ENCODE measurements at places on chromosomes 16 and 17.

GRCh38 chr16:1494711-1495110 lies 1.6 kb downstream of the TELO2 start:
- DNase-seq, result no peak

DNA sequence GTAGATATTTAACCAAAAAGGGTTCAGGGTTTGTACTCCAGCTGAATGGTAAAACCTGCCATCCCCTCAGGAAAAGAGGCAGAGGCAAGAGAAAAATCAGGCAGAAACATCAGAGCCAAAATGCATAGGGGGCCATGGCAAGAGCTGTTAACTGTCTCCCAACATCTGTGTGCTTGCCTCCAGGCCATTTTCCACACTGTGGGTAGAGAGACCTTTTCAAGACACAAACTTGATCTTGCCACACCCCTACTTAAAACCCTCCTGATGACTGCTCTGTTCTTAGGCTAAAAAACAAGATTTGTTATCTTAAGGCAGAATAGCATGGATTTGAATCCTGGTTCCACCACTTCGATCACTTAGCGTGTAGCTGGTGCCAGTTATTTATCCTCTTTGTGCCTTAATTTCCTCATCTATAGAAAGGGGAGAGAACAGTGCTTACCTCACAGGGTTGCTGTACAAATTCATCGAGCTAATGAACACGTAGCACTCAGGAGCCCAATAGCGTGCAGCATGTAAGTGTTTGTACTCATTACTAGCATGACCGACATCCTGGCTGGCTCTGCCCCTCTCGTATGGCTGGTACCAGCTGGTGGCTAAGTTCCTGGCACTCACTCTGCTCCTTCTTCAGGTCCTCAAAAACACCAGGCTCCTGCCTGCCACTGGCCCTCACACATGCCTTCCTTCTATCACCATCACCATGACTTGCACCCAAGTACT lies 25.8 kb downstream of the STAT3 start:
- DNase-seq, result no peak

DNA sequence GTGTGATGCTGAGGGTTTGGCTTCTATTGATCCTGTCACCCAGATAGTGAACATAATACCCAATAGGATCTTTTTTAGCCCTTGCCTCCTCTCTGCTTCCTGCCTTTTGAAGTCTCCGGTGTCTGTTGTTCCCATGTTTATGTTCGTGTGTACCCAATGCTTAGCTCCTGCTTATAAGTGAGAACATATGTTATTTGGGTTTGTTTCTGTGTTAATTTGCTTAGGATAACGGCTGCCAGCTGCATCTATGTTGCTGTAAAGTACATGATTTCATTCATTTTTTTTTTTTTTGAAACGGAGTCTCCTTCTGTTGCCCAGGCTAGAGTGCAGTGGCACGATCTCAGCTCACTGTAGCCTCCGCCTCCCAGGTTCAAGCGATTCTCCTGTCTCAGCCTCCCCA lies 23.0 kb downstream of the DUS2 start:
- no peak for DNase-seq

DNA sequence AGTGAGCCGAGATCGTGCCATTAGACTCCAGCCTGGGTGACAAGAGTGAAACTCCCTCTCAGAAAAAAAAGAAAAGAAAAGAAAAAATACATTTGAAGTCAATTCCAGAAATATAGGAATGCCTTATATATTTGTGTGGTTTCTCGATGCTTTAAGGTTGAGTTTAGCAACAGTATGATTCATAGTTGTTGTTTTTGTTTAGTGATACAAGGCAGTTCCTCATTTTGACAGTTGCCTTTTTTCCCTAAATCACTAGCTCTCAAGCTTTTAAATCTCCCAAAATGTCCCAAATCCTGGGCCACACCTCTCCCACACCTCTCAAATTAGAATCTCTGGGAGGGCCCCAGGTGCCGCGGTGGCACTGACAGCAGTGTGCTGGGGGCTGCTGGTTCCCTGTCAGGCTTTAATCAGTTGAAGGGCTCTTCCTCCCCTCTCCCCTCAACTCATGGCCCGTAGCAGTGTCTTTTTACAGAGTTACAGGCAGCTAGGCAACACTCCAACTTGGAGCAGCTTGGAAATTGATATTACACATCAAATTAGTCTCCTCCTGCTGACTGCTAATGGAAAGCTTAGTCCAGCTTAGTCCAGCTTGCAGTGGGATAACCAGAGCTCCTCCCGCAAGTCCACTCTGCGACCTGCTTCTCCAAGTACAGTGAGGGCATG lies 58.4 kb downstream of the EPN2 start:
- DNase-seq, result no peak

- no peak for DNase-seq
These were observed 87.7 kb upstream of the CCL2 start for GRCh38 chr17:34167354-34167753.

DNA sequence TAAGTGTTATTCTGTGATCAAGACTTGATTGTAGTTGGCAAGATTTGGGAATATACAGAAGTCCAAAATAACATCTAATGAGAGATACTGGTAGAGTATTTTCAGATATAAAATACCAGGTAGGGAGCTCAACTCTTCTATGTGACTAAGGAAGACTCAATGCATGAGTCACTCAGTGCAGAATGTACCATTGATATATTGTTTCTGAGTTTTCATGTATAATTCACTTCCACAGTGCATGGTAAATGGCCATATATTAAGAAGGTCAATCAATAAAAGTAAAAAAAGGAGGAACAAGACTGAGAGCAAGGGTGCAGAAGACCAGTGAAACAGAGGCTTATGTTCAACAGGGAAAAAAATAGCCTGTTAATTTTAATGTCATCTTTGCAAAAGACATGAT lies 1387.9 kb downstream of the CDH8 start:
- DNase-seq, result no peak

GRCh38 chr16:8565498-8565897 lies 24.8 kb downstream of the TMEM114 start:
- DNase-seq, result no peak

DNA sequence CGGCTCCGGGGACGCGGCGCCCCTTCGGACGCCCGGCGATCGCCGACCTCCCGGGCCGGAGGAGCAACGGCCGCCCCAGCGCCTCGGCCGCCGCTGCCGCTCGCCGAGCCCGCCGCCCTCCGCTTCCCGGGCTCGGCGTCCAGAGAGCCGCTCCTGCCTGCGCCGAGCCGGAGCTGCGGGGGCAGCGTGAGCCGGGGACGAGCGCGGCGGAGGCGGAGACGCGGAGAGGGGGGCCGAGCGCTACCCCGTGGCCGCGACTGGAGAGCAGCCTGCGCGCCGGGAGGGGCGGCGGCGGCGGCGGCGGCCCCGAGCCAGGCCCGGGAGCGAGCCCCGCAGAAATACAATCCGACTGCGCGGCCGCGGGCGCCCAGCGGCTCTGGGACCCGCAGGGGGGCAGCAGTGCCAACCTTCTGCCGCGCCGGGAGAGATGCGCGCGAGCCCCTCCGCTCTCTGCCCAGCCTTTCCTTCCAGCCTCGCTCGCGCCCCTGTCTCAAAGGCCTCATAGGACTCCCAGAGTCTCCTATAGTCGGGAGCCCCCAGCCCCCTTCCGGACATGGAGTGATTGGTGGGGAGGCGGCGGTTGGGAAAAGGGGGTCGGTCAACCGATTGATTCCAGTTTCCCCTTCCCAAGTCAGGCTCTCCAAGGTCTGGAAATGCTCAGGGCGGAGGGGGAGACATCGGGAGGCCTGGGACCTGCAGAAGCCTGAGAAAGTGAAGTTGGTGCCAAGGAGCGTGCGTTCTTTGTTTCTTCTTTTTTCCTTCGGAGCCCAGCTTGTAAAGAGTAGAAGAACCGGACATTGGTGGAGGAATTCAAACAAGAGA lies 1.0 kb upstream of the SDK2 start:
- no peak for DNase-seq

GRCh38 chr17:45759761-45760160 lies 24.4 kb upstream of the CRHR1 start:
- no peak for DNase-seq

GRCh38 chr16:13150181-13150885 lies 248.9 kb downstream of the SHISA9 start:
- no peak for DNase-seq
